A549 treated with Hydrocortisone at 1 μM for 4 hours (cell line): ENCODE measurements at places on chromosomes 2 and 18. TPM values are rescaled to one million over a fixed set of nuclear protein-coding genes. Genes with fewer than 3 reads are reported as not detected.

DSEL gene
- total RNA-seq: 0.37 to 0.62 TPM (median 0.43 TPM) in 5 replicates

DNAJC27 gene
- 2.1 to 2.9 TPM (median 2.3 TPM) in 5 replicates for total RNA-seq

DNAH6 gene
- 0.01 to 0.18 TPM (median 0.10 TPM) in 5 replicates for total RNA-seq

PPP1R1C gene
- 0.86 to 2.2 TPM (median 2.0 TPM) in 5 replicates for total RNA-seq

EFR3B gene
- total RNA-seq: 8.8 to 13.1 TPM (median 9.5 TPM) in 5 replicates

IRS1 gene
- 13.3 to 16.0 TPM (median 13.6 TPM) in 5 replicates for total RNA-seq

SLC9A4 gene
- not detected in 5 replicates for total RNA-seq

ABCG8 gene
- 0.01 TPM in 1 of 5 replicates, not detected in the others for total RNA-seq

IL37 gene
- total RNA-seq: not detected in 5 replicates

CENPA gene
- 40.8 to 52.2 TPM (median 51.5 TPM) in 5 replicates for total RNA-seq

COLEC12 gene
- total RNA-seq: 0.03 to 0.08 TPM (median 0.06 TPM) in 5 replicates

SERPINB3 gene
- total RNA-seq: 0.10 to 0.16 TPM (median 0.13 TPM) in 3 of 5 replicates, not detected in the others

C1QL2 gene
- 0.37 to 0.61 TPM (median 0.48 TPM) in 5 replicates for total RNA-seq

LYG1 gene
- 0.86 to 2.0 TPM (median 1.5 TPM) in 5 replicates for total RNA-seq

CPS1 gene
- total RNA-seq: 10.9 to 18.3 TPM (median 14.1 TPM) in 5 replicates

UGT1A9 gene
- total RNA-seq: 3.6 to 6.4 TPM (median 4.2 TPM) in 5 replicates

ATP6V1C2 gene
- 0.15 to 0.35 TPM (median 0.32 TPM) in 5 replicates for total RNA-seq

HOXD8 gene
- total RNA-seq: 4.7 to 6.0 TPM (median 5.3 TPM) in 5 replicates

NLRC4 gene
- total RNA-seq: 0.03 to 0.11 TPM (median 0.10 TPM) in 4 of 5 replicates, not detected in the other

ANKRD30BL gene
- total RNA-seq: not detected in 5 replicates

TNFAIP6 gene
- 0.77 to 1.3 TPM (median 1.0 TPM) in 5 replicates for total RNA-seq

GALR1 gene
- not detected in 5 replicates for total RNA-seq

SKOR2 gene
- not detected in 5 replicates for total RNA-seq

VIT gene
- total RNA-seq: not detected in 5 replicates

RRM2 gene
- total RNA-seq: 218 to 262 TPM (median 233 TPM) in 5 replicates

CHRNA1 gene
- total RNA-seq: not detected in 5 replicates

DNAJB2 gene
- total RNA-seq: 34.1 to 40.5 TPM (median 37.7 TPM) in 5 replicates

GPR75 gene
- 1.5 to 2.3 TPM (median 1.8 TPM) in 5 replicates for total RNA-seq

PMAIP1 gene
- 12.0 to 16.3 TPM (median 14.8 TPM) in 5 replicates for total RNA-seq

CCT4 gene
- total RNA-seq: 296 to 324 TPM (median 315 TPM) in 5 replicates

CRYGC gene
- not detected in 5 replicates for total RNA-seq

PTPRN gene
- 1.0 to 1.5 TPM (median 1.2 TPM) in 5 replicates for total RNA-seq

ZAP70 gene
- 0.10 to 0.12 TPM in 2 of 5 replicates, not detected in the others for total RNA-seq

GAREM1 gene
- total RNA-seq: 4.6 to 6.4 TPM (median 5.2 TPM) in 5 replicates

IDH1 gene
- total RNA-seq: 73.0 to 94.9 TPM (median 81.4 TPM) in 5 replicates

TET3 gene
- 7.5 to 11.3 TPM (median 9.3 TPM) in 5 replicates for total RNA-seq

LYPD6B gene
- 0.10 TPM in 1 of 5 replicates, not detected in the others for total RNA-seq

RESP18 gene
- not detected in 5 replicates for total RNA-seq

CCDC68 gene
- total RNA-seq: 3.6 to 6.3 TPM (median 4.7 TPM) in 5 replicates

RFX8 gene
- total RNA-seq: not detected in 5 replicates
